Activated CD4-positive, CD25-positive, alpha-beta regulatory T cell (primary cell): ENCODE measurements at places on chromosomes 2 and 18.
A peak's percentile ranks its signal among the peaks of the same experiment; 100 is the strongest.

DNA sequence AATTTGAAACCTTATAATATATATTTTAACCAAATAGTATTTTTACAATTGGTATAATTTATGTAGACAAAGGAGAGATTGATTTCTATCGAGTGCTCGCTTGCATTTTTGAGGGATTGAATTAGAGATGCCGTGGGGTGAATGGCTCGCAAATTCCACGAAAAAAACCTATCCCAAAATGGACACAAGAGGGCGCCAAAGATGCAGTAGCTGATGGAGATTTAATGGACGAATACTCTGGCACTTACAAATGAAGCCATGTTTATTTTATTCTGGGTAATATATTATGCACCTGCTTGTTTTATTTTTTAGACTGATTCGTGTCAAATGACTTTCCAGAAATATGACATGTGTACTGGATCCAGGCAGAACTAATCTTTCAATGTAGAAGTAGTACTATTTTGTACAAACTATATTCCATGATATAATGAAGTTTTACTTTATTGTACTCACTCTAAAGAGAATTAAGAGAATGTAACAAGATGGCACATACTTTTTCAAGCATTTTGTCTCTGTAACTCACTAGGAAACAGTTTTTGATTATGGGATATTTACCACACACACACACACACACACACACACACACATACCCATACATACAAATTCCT, 505.4 kb downstream of the PLCL1 start:
- peak; percentile 9 for DNase-seq

DNA sequence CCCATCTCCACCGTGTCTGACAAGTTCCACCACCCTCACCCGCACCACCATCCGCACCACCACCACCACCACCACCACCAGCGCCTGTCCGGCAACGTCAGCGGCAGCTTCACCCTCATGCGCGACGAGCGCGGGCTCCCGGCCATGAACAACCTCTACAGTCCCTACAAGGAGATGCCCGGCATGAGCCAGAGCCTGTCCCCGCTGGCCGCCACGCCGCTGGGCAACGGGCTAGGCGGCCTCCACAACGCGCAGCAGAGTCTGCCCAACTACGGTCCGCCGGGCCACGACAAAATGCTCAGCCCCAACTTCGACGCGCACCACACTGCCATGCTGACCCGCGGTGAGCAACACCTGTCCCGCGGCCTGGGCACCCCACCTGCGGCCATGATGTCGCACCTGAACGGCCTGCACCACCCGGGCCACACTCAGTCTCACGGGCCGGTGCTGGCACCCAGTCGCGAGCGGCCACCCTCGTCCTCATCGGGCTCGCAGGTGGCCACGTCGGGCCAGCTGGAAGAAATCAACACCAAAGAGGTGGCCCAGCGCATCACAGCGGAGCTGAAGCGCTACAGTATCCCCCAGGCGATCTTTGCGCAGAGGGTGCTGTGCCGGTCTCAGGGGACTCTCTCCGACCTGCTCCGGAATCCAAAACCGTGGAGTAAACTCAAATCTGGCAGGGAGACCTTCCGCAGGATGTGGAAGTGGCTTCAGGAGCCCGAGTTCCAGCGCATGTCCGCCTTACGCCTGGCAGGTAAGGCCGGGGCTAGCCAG, 1.2 kb downstream of the ONECUT2 start:
- DNase-seq = no peak

- no peak for DNase-seq
These were observed 10.8 kb upstream of the ATL2 start for GRCh38 chr2:38387887-38388286.

DNA sequence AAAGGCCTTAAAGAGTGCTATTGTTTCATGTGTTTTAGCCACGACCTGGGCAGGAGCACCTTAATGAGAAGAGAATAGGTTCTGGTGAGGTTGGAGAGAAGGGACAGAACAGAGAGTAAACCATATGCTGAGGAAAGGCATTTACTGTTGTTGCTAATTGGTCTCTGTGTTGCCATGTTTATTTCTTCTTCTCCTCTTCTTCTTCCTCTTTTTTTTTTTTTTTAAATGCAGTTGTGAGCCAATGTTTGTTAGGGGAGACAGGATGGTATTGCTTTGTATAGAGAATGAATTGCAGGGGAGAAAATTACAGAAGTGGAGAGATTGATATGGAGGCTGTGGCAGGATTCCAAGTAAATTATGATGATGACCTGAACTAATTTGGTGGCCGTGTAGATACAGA, 2.6 kb downstream of the SCN9A start:
- DNase-seq = no peak

GRCh38 chr2:20300656-20301055, 50.0 kb downstream of the PUM2 start:
- DNase-seq = no peak
